Cortex of kidney (tissue), 1 donor: ENCODE measurements at places on chromosomes 11 and 22.
A peak's percentile ranks its signal among the peaks of the same experiment; 100 is the strongest.

DNA sequence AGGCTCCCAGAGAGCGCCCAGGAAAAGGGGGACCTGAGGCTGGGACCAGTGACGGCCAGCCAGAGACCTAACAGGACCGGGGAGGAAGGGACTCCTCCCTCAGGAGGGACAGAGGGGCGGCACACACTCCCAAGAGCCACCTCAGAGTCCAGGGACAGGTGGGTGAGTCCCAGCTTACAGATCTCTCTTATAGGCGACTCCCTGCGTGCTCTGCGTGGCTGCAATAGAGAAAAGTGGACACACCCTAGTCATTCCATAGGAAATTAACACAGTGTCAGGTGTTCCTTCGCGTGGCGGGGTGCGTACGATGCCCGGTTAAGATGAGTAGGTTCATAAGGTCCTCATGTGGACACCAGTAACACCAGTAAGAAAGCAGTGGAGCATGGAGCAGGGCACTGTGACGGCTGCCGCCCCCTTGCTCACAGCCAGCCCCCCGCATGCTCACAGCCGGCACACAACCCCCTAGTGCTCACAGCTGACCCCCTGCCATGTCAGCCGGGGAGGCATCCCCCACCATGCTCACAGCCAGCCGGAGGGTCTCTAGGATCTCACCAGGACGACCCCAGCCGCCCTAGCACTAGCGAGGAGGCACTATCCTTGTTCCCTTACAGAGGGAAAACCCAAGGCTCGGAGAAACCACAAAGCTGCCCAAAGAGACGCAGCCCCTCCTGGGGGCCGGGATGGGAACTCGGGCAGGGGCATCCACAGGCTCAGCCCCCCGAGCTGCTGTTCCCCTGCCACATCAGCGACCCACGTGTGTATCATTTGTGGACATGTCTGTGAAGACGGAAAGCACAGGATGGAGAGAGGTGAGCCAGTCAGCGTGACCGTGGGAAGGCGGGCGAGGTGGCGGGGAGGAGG, 426.8 kb downstream of the TBC1D22A start:
- DNase-seq = no peak

GRCh38 chr11:94066901-94067429, 45.8 kb downstream of the HEPHL1 start:
- DNase-seq = no peak

- DNase-seq = peak; percentile 13
Observed at GRCh38 chr11:3855808-3856491, 486 bp downstream of the STIM1 start.

GRCh38 chr11:105754260-105754659, 144.4 kb downstream of the GRIA4 start:
- no peak for DNase-seq

- DNase-seq = no peak
Observed at GRCh38 chr22:28151151-28151816, 232.2 kb upstream of the PITPNB start.

DNA sequence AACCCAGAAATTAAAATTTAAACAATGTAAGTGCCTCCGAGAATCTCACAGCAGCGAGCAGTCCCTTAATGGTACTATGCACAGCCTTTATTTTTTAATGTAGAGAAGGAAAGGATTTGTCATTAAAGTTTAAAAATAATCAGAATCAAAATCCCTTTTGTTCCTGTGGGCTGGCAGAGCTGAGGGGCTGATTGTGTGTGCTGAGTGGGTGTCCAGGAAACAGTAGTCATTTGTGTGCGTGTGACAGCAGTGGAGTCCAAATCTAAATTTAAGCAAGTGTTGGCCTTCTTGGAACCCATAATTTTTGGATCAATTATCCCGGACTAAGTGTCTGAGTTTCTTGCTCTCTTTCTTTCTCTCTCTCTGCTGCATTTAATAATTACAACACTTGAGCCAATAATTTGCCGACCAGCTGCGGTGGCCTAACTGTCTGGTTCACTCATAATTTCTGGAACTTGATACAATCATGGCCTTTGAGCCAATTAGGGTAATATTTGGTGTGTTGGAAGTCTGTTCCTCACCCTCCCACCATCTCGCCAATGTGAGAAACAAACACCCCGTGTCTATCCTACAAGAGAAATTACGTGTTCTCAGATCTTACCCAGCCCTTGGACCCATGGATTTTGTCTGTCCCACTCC, 528.0 kb downstream of the SOX6 start:
- DNase-seq = no peak

GRCh38 chr22:27791159-27791858, 10.2 kb downstream of the MN1 start:
- no peak for DNase-seq

DNA sequence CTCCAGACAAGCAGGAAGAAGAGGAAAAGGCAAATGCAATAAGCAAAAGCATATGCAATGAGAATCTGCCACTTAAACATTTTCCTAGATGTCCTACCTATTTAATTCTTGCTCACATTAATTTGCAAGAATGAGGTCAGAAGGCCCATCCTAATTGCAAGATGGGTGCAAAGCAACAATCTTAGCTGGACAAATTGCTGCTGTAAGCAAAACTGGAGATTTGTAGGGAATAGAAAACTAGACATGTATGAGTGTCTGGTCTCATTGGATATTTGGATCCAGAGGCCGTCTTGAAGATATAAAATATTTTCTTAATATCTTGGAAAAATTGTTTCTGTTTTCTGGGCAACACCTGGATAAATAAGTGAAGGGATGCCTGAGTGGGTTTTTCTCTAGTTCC, 150.1 kb upstream of the PGR start:
- no peak for DNase-seq

DNA sequence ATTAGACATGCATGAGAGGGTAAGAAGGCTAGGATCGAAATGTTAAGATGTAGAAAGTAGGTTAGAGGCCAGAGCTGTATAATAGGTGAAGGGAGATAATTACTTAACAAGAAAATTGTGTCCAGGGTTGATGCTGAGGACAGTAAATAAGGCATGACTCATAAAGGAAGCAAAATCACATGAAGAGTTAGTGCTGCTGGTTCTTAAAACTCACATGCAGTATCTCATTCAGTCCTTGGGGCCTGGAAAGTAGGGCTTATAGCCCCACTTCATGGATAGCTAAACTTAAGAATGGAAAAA, 130.2 kb downstream of the NCAM1 start:
- DNase-seq = no peak

DNA sequence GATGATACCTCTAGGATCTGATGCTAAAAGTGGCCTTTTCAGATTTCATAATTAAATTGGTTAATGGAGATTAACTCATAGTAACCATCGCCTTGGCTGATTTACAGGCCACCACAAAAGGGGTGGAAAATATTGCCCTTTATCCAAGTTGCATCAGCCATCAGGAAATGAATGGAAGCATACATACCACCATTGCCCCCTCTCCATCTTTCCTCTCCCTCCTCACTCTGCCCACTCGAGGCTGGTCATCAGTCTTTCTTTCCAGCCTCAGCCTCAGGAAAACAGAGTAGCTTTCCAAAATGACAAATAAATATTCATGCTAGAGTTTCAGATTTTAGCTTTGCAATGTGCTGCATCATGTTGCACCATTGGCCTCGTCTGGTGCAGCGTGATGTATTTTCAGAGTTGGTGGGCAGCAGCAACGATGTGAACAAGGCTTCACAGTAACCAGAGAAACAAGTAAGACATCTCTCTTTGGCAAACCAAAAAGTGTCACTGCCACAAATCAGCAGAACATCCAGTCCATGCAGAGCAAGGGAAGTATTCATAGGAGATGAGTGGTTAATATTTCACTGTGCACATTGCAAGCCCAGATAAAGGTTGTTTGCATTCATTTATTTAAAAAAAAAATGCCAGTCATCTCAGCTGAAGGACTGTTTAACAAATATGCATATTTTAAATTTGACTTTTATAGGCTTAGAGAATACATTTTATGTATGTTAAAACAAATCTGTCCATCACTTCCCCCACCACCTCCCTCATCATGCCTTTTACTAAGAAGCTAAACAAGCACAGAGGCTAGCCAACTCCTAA, 136.7 kb upstream of the FAT3 start:
- DNase-seq = no peak

DNA sequence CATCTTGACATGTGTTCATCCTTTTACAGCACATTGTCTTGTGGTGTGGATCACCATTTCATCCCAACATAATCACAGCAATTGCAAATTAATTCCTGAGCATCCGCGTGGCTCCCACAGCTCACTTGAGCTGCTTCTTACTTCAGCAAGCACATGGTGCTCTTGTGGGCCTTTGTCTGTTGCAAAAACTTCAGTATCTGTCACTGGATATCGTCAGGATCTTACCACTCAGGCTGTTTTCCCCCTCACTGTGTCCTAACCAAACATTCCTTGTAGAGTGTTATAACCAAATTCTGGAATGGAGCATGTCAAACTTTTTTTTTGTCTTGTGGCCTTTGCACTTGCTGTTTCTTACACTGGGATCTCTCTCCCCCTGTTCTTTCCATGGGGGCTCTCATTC, 683.1 kb upstream of the ARHGAP42 start:
- no peak for DNase-seq

DNA sequence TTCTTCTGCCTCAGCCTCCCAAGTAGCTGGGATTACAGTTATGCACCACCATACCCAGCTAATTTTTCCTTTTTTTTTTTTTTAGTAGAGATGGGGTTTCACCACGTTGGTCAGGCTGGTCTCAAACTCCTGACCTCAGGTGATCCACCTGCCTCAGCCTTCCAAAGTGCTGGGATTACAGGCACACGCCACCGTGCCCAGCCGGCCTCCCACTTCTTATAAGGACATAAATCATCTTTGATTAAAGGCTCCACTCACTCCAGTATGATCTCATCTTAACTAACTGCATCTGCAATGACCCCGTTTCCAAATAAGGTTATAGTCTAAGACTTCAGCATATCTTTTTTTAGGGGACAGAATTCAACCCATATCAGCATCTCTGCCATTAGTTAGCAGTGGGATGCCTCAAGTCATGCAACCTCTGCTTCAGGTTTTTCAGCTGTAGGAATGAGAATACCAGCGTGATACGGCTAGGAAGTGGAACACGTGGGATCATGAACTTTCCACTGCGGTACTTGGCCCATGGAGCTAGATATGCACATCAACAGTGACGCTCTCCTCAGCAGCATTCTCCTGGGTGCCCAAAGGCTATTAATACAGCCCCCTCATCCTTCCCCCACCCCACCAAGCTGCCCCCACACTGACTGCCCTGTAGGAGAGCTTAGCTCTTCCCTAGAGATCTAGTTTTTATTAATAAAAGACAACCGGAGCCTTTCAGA, 41.4 kb downstream of the MCHR1 start:
- DNase-seq = no peak

- DNase-seq = no peak
Observed at GRCh38 chr11:17445240-17445795, 31.3 kb downstream of the ABCC8 start.

DNA sequence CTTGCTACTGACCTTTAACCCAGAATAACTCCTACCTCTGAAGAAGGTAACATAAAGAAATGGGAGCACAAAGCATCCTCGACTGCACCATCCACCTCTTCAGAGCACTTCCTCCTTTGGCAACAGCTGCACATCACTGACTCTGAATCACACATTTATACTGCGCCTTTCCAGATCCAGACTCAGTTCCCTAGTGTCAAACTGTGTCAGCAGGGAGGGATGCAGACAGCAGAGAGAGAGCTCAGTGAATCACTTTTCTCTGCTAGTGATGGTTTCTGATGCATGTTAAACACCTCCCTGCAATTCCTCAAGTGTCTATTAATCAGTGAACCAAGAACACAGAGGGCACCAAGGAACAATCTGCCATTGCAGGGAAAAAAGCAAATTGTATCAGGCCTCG, 118.9 kb downstream of the PLEKHA7 start:
- no peak for DNase-seq

DNA sequence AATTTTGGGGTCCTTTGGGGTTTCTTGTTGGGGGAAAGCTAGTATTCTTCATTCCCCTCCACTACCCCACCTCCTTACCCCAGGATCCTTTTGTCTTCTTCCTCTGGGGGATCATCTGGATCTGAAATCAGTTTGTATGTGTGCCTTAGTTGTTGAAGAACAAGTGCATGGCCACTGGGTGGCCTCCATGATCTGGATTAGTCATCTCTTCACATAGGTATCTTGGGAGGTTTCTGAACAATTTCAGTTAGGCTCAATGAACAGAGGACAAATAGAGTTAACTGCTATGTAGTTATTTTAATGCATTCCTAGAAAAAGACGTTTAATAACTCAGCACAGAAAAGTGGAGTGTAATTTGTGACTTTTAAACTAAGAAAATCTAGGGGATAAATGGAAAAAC, 7.1 kb upstream of the VWA5A start:
- DNase-seq = no peak

DNA sequence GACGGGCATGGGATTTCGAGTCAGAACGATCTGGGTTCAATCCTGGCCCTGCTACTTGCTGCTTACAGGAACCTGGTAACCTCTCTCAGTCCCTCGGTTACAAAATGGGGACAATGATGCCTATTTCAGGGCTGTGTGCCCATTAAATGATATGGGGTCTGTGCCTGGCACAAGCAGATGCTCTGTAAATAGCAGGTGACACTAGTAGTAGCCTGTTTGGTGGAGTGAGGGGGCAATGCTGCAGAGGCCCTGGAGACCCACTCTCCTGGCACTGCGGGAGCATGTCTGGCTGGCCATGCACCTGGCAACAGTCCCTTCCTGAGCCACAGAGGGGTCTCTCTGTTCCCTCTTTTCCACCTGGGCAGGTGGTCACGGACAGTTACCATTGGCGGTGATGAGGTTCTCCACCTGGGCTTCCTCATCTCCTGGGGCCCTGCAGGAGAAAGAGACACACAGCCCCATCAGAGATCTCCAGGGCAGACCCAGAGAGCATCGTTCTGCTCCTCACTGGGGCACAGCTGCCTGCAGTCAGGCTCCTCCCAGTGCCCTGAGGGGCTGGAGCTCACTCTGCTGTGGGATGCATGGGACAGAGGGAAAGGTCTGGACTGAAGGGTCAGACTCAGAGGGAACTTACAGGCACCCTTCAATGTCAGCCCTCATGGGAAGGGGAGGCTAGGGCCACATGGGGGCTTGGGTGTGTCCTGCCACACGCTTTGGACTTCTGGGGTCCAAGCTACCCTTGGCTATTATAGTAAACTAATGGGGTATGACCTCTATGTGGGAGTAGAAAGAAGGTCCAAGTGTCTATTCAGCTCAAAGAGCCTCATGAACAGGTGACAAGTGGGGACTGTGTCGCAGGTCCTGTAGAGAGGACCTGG, 15.6 kb upstream of the FXYD2 start:
- DNase-seq = no peak

DNA sequence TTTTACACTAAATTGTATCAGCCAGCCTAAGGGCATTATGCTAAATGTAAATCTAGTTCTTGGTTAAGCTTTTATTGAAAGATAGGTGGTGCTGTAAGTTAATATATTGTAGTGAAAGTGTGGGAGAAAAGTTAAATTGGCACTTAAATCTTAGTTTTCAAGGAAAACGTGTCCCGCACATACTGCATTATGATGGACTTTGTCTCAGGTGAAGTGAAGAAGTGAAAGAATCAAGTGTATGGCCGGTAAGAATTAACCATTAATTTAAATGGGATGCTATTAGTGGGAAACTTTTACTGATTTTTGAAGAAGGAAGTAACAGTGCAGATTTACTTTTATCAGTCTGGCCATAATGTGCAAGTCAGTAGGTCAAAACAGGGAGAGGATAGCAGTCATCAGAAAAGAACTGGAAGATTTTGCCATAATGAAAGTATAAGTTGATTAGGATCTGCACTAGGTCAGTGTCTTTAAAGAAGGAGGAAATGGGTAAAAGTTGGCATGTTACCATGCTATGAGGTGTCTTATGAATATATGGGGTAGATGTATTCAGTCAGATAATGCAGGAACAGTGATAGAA, 81.6 kb downstream of the PDHX start:
- DNase-seq = no peak

GRCh38 chr11:103994094-103994493, 42.3 kb upstream of the DDI1 start:
- DNase-seq = no peak
